ENCODE measurements at places on chromosomes 5 and 9. TPM values are rescaled to one million over a fixed set of nuclear protein-coding genes. Genes with fewer than 3 reads are reported as not detected.

The GCNT4 gene
- total RNA-seq, result 1.5 TPM

- H3K4me1 ChIP-seq, result peaks cover 26% of the 10 kb centered on the region
- H3K27ac ChIP-seq, result peak overlapping the region; percentile 81
- no peaks in the 10 kb centered on the region for H3K27me3 ChIP-seq
- no peak overlapping the region for H3K4me3 ChIP-seq
- peaks cover 7% of the 10 kb centered on the region for H3K36me3 ChIP-seq
- no peak for DNase-seq
These were observed 41.5 kb downstream of the SECISBP2 start for GRCh38 chr9:89359751-89360261.

The LSM11 gene
- total RNA-seq, result 1.8 TPM

- no peaks in the 10 kb centered on the region for H3K27me3 ChIP-seq
- no peak for DNase-seq
- no peaks in the 10 kb centered on the region for H3K4me1 ChIP-seq
- no peaks in the 10 kb centered on the region for H3K36me3 ChIP-seq
These were observed 376.1 kb downstream of the EFNA5 start for GRCh38 chr5:107294669-107295068.

DNA sequence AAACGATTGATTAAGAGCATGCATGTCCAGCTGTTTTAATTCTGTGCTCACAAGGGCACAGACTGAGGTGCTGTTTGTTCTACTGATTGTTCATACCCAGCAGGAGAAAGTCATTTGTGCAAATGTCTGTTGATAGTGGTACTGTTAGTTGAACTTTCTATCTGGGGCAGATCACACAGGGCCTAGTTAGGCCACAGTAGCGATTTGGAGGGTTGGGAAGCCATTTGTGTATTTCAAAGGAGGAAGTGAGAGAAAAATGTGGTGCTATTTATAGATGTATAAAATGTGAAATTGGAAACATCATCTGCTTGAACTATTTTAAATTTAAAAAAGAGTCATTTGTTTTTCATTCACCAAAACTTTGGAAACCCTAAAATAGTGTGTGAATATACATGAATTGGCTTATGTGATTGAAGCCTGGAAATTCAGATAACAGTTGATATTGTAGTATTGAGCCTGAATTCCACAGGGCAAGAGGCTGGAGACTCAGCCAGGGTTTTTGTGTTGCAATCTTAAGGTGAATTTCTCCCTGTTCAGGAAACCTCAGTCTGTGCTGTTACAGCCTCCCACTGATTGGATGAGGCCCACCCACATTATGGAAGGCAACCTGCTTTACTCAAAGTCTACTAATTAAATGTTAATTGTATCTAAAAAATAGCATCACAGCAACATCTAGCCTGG lies 162.0 kb upstream of the CDKN2B start:
- no peaks in the 10 kb centered on the region for H3K36me3 ChIP-seq
- H3K27ac ChIP-seq, result no peak overlapping the region
- H3K27me3 ChIP-seq, result no peaks in the 10 kb centered on the region
- no peaks in the 10 kb centered on the region for H3K4me1 ChIP-seq
- no peak overlapping the region for H3K4me3 ChIP-seq
- DNase-seq, result no peak
